ENCODE measurements at places on chromosomes 5 and 9.

DNA sequence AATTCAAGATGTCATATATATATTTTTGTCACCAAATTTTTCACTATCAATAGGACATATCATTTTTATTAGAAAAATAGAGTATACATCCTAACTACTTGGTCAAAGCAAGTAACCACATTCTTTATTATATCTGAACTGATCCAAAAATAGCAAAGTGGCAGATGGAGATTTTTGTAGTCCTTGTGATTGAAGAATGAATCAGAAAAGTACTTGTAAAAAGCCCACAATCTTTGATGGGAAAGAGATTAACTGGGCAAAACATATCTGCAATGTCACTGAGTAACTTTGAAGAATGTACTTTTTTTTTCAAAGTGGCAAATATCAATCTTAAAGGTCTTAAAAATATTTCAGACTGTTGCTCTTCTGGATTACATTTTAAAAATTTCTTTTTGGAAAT, 1040.6 kb upstream of the SEMA6A start:
- DNase-seq: no peak

GRCh38 chr9:69822116-69822750, 1.6 kb downstream of the CFAP95 start:
- peak; percentile 23 for DNase-seq

GRCh38 chr9:131678499-131679111, 61.3 kb downstream of the RAPGEF1 start:
- peak; percentile 89 for DNase-seq

DNA sequence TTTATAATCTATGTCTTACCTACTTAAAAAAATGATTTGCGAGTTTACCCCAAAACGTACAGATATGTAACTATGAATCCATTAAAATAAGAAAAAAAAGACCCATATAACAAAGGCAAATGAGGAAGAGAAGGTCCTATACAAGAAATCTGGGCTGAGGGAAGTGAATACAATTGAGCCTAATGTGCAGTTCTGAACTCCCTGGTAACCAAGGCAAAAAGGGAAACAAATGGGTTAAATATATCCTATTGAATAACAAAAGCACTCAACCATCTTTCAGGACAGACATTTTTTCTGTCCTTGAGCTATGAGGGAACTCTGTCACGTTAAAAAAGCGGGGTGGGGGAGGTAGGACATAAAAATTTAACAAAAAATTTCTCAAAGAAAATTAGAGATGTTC, 78.6 kb downstream of the PTPN3 start:
- no peak for DNase-seq

DNA sequence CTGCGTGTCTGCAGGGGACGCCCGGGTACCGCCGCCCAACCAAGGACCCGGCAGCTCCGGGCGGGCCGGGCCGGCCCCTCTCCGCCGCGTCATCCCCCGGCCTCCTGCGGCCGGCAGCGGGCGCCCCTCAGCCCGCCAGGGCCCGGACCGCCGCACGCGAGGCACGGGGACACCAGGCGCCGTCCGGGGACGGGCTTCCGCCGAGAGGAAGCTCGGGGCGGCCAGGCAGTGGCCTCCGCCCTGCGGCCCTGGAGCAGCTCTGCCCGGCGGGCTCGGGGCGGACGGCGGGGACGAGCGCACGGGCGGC, 373 bp downstream of the FBXW5 start:
- DNase-seq: peak; percentile 60

- DNase-seq: no peak
These were observed 31.4 kb upstream of the ANKH start for GRCh38 chr5:14902826-14903560.

- no peak for DNase-seq
These were observed 496.3 kb upstream of the GRIA1 start for GRCh38 chr5:152994033-152994680.

DNA sequence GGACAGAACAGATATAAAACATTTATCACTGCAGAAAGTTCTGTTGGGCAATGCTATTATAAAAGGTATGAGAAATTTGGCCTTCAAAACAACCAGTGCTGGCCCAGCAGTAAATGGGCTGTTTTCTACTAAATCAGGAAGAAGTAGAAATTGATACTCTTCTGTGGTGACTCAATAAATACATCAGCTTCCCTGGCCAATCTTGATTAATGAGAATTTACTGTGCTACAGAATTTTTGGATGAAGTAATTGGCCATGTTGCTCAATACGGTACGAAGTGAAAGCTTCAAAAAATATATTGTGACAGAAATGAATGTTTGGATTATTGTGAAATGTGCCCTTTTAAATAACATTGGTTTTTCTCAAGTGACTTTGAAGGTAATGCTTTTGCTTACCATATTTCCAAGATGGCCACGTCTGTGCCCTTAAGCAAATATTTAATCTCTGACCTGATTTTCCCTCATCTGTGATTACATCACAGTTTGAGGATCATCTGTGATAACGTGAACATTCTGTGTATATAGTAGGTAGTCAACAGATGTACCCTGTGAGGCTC, 4.2 kb downstream of the DNAJA1 start:
- DNase-seq: peak; percentile 87

- peak; percentile 83 for DNase-seq
These were observed 452.0 kb upstream of the ZNF608 start for GRCh38 chr5:125198270-125198974.

DNA sequence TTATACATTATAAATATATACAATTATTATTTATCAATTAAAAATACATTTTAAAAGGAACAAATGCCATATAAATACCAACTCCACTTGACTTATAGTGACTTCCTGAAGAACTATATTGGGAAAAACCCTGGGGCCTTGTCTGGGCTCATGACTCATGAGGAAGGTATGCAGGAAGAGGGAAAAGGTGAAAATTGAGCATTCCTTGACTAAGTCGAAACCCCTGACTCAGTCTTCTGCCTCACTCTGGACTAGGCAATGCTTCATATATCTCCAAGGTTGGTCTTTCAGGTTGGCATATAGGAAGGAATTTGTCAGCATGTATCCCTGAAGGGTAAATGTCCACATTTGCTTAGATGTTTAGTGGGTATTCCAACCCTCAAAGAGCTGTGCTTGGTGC, 78.5 kb downstream of the SH3TC2 start:
- DNase-seq: peak; percentile 53

GRCh38 chr5:11009576-11009975, 248.5 kb upstream of the DAP start:
- no peak for DNase-seq

DNA sequence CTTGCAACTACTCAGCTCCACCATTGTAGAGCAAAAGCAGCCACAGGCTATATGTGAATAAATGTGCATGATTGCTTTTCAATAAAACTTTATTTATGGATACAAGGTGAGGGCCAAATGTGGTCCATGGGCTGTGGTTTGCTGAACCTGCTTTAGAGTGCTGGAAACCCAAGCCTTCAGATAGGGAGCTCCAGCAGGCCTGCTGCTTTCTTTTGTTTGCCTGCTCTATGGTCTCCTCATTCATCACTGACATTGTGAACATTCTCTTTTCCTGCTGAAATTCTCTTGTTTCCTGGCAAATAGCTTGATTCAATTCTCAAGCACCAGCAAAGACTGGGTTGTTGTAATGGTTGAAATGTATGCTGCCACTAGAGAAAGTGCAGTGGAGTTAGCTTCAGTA, 26.0 kb downstream of the EGFLAM start:
- no peak for DNase-seq

- no peak for DNase-seq
These were observed 432.8 kb downstream of the IRX1 start for GRCh38 chr5:4028384-4028783.

DNA sequence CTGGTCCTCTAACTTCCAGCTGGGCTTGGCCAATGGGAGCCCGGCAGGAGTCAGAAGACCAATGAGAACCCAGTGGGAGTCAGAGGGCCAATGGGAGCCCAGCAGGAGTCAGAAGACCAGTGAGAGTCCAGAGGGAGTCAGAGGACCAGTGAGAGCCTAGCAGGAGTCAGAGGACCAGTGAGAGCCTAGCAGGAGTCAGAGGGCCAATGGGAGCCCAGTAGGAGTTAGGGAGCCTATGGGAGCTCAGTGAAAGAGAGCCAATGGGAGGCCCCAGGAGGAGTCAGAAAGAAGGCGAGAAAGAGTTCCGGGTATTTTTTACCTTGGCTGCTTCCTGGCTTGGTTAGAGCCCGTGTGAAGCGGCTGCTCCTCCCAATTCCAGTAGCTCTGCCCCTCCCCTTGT, 191.0 kb downstream of the GABBR2 start:
- DNase-seq: no peak

DNA sequence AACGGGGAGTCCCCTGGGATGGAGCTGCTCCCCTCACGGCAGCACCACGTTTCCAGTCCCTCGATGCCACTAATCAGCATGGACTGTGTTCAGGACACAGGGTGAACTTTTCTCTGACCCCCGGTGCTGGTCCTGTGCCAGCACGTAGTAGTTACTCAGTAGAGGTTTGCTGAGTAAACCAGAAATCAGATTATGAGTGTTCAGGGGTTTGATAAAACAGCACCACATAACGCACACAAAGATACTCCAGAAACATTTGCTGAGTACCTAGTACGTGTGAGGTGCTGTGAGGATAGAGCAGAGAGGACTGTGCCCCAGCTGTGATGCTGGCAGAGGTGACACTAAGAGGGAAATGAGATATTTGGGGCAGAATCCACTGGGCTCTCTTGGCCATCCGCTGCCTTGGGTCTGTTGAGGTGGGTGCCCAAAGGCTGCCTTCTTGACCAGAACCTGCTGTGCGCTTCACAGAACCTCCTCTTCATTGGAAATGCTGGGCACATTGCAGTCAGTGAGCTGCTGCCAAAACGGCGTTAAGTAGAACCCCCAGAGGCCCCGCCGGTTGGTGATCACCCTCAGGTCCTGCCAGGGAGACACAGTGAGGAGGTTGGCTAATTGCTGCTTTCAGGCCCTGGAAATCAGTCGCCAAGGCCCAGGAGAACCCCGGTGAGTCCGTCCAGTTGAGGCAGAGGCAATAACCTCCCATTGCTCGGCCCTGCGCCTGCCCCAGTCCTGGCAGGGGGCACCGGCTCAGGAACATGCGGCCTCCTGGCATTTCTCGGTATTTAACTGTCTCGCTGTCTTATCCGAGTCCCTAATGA, 49.4 kb downstream of the NEURL1B start:
- DNase-seq: no peak

DNA sequence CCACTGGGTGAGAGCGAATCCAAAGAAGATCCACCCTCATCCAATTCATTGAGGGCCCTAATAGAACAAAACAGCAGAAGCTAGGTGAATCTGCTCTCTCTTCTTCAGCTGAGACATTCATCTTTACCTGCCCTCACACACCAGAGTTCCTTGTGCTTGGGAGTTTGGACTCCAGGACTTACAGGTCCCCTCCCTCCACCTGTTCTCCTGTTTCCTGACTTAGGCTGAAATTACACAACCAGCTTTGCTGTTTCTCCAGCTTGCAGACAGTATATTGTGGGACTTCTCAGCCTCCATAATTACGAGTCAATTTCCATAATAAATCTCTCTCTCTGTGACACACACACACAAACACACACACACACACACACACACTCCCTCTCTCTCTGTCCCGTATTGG, 19.1 kb downstream of the TMEM171 start:
- no peak for DNase-seq

- DNase-seq: peak; percentile 52
These were observed 674.5 kb downstream of the CETN3 start for GRCh38 chr5:89735082-89735481.

DNA sequence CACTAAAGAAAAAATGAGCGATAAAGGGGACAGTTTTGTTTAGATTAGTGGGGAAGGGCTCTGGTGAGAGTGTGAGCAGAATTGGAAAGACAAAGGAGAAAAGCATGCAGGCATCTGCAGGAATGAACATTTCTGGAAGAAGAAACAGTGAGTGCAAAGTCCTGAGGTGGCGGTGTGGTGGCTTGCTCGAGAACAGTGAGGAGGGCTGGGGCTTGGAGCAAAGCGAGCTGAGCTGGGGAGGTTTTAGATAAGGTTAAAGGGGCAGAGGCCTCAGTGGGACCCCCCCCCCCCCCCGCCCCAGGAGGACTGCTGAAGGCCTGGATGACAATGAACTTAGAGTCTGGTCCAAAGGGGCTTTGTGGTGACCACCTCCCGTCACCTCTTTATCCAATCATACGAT, 202.7 kb upstream of the MVB12B start:
- no peak for DNase-seq

DNA sequence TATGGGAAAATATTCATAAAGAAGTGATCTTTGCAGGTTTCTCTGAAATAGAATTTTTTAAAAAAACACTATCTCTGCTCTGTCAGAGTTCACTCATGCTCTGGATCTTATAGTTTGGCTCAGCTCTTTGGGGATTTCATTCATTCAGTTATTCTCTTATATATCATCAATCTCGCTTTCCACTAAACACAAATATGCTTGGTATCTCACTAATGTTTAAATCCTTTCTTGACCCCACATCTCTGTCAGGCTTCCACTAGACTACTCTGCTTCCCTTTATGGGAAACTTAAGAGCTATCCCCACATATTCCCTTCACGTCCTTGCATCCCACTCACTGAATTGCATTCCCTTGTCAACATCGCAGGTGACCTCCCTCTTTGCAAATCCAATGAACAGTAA, 396.1 kb downstream of the ENC1 start:
- DNase-seq: no peak

DNA sequence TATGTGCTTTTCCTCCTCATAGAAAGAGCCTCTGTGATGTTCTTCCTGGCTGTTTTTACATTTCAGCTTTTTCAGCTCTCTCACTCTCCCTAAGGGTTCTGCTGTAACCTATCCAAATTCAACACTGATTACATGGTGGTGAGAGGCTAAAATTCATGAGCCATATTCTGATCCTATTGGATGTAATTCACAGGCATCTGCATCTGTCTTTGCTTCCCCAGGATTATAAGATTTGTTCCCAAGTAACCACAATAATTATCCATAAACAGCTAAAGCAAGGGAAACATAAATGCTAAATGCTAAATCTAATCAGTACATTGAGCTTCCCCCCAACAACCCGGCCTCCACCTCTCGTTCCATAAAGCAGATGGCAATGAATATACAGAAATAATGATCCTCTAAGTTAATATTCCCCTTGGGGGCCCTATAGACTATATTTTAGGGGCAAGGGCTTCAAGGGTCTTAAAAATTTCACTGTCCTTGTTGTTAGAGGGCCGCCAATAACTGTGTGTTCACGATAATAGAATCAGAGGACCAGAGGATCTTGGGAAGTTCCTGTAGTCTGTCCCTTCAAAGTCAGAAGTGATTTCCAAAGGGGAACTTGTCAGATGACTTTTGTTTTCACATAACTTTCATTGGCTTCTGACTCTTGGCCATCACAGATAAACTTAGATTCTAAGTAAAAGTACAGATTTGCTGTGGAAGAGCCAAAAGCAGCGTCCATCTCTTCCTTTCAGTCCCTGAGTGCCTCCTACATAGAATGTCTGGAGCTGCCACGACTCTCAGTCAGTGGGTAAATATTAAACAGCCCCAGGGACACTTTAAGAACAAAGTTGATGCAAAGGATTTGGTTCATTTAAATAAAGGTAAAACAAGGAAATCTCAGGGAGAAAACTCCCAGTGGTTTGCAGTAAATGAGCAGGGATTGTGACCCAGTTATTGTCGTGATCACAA, 125.6 kb downstream of the ALDH1A1 start:
- DNase-seq: no peak

DNA sequence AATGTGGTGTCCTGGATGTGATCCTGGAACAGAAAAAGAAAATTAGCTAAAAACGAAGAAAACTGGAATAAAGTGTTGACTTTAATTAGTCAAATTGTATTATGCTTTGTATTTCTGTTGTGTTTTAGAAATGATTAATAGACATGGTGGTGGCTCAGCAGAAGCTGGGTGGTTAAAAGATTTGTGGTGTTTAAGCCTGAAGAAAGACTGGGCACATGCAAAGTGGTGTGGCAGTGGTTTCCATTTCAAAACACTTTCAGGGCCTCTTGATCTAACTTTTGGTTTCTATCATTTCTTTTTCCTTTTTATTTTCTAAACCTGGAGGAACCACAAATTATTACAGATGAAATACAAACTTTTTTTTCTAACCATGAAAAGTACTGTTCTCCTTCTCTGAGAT, 44.1 kb downstream of the ADGRV1 start:
- DNase-seq: no peak

Data from fibroblast of pulmonary artery (primary cell).